ENCODE measurements at places on chromosomes 1 and 21. TPM values are rescaled to one million over a fixed set of nuclear protein-coding genes. Genes with fewer than 3 reads are reported as not detected.

DNA sequence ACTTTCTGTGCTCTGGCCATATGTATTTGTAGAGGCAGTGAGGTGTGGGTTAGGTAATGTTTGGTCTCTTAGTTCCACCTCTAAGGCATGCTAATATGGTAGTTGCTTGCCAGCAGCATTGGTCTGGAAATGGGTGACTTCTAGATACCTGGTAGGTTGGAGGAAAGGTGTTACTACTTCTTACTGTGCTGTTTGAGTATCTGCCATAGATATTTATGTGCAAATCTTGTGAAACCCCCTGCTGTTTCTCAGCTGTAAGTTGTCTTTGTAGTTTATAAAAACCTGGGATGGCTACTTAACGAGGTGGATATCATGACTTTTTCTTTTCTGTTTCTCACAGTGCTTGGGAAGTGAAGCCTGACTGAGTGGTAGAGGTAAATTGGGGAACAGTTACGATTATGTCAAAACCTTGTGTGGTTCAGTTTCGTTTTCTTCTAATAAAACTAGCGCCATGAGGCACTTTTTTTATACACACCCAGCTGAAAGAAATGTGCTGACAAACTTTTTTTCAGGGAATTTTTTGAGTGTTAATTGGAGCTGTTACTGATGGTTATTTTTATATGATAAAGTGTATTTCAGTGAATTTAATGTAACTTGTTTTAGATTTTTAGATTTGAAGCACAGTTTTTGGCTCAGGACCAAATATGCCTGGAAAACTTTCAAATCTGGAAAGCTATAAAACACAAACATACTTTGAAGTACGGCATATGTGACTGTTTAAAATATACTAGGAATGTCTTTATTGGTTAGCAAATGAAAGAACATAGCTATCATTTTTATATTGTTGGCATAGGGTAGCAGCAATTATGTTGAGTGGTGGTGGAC is 42.1 kb downstream of the CAMSAP2 start:
- no peaks in the 10 kb centered on the region for H3K36me3 ChIP-seq
- no peak overlapping the region for H3K27ac ChIP-seq
- DNase-seq, result no peak
- no peaks in the 10 kb centered on the region for H3K27me3 ChIP-seq
- H3K4me3 ChIP-seq, result no peak overlapping the region

LDLRAD1 gene
- not detected for total RNA-seq

CD5L gene
- not detected for total RNA-seq

PPM1J gene
- total RNA-seq, result 1.0 TPM

- no peaks in the 10 kb centered on the region for H3K27me3 ChIP-seq
- no peak for DNase-seq
- H3K4me3 ChIP-seq, result no peak overlapping the region
These were observed 18.7 kb downstream of the STK40 start for GRCh38 chr1:36367066-36367465.

- no peaks in the 10 kb centered on the region for H3K27me3 ChIP-seq
- H3K27ac ChIP-seq, result no peak overlapping the region
- H3K4me1 ChIP-seq, result no peaks in the 10 kb centered on the region
- no peak overlapping the region for H3K4me3 ChIP-seq
- H3K36me3 ChIP-seq, result no peaks in the 10 kb centered on the region
These were observed 16.9 kb downstream of the HSD3B2 start for GRCh38 chr1:119431836-119432235.

- no peak overlapping the region for H3K27ac ChIP-seq
- no peak for DNase-seq
- H3K4me1 ChIP-seq, result no peaks in the 10 kb centered on the region
These were observed 121.2 kb downstream of the ADGRL2 start for GRCh38 chr1:81921851-81922462.

GRCh38 chr1:16521288-16521583 is 7.2 kb upstream of the RNU1-1 start:
- H3K4me1 ChIP-seq, result no peaks in the 10 kb centered on the region
- no peak overlapping the region for H3K27ac ChIP-seq
- peaks cover 28% of the 10 kb centered on the region for H3K27me3 ChIP-seq
- no peak overlapping the region for H3K4me3 ChIP-seq
- H3K36me3 ChIP-seq, result no peaks in the 10 kb centered on the region

- no peaks in the 10 kb centered on the region for H3K4me1 ChIP-seq
- H3K27me3 ChIP-seq, result no peaks in the 10 kb centered on the region
These were observed 94.3 kb downstream of the PSMG1 start for GRCh38 chr21:39088831-39089380.
